Thyroid gland (tissue), 4 donors: ENCODE measurements at places on chromosomes 3 and 15.

- no peak for DNase-seq
Observed at GRCh38 chr3:38148311-38148882, 9.9 kb downstream of the MYD88 start.

GRCh38 chr3:141499965-141500364, 13.1 kb downstream of the RASA2 start:
- DNase-seq: no peak

DNA sequence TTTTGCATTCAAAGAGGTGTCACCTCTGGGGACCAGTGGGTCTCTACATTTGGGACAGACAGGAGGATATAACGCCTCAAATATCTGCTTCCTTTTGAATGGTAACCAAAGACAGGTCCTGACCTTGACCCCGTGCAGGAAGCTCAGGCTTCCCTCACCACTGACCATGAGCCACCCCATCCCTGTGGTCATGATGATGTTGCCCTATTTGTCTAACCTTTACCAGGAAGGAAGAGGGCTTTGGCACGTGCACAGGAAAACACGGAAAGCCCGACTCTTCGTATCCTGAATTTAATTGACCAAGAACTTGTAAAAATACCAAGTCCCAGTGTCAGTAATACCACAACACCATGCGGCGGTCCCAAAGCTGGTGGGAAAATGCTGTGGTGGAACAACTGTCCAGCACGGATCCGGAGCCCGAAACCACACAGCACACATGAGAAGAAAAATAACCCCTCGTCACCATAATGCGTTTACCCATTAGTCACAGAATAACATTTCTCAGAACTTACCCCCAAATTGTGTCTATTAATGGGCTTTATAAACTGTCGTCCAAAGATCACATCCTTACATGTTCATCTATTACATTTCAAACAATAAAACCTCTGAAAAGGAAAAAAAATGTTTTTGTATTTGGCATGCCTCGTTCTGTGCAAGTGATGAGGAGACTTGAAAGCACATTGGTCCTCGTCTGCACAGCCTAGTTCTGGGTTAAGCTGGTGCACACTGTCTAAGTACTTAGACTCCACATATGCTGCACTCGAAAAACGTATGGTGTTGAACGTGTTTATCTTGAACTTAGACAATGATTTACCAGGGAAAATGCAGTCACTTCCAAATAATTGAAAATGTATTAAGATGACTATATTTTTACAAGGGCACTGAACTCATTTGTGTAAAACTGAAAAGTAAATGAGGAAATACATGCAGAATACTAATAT, 118.9 kb upstream of the IGF1R start:
- DNase-seq: no peak

- DNase-seq: no peak
Observed at GRCh38 chr3:197713477-197713822, 23.3 kb downstream of the RUBCN start.

DNA sequence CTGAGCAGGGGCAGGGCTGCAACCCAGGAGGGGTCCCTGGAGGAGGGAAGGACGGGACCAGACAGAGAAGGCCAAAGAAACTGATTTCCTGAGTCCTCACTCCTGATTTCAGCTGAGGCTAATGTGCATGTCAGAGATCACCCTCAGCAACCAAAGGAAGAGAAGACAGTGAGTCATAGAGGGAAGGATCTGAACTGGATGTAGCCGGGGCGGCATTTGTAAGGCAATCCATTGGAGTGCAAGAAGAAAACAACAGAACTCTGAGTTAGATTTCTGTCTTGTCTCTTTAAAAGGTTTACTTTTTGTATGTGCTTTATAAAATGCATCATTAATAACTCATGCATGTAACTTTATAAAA, 105.3 kb upstream of the AGBL1 start:
- no peak for DNase-seq
